ENCODE measurements at places on chromosomes 11 and 22.

GRCh38 chr11:30545507-30545906 lies 40.6 kb downstream of the MPPED2 start:
- DNase-seq, result no peak

GRCh38 chr11:86749376-86749775 lies 51.0 kb upstream of the PRSS23 start:
- no peak for DNase-seq

DNA sequence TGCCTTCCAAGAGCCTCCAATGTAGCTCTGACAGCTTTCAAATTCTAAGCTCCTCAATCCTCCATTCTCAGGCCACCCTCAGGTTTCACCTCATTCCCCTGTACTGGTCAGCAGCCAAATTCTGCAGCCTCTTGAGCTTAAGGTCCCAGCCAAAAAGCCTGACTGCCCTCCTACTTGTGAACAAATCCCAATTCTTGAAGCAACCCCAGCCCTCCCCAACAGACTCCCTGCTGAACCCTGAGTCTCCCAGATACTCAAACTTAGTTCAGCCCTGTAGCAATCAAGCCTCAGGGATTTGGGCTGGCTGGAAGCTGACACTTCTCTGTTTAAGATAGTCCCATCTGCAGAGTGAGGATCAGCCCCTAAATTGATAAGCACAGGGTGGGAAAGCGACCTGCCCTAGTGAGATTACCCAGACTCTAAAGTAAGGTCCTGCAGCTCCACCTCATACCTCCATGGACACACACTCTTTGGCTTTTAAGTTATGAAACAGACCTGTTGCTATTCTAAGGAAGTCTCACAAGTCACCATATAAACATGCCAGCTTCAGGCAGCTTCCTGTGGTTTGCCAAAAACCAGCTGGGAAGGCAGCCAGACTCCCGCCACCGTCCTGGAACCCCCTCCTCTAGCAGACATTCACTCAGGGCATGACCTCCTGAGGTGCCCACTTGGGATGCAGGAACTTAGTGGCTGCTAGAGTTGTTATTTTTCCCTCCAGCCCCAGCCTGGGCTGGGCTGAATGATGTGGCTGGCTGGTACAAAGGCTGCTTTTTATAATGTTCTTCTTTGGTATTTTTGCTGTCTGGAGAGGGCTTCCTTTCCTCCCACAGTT lies 82.5 kb upstream of the PICALM start:
- DNase-seq, result no peak

DNA sequence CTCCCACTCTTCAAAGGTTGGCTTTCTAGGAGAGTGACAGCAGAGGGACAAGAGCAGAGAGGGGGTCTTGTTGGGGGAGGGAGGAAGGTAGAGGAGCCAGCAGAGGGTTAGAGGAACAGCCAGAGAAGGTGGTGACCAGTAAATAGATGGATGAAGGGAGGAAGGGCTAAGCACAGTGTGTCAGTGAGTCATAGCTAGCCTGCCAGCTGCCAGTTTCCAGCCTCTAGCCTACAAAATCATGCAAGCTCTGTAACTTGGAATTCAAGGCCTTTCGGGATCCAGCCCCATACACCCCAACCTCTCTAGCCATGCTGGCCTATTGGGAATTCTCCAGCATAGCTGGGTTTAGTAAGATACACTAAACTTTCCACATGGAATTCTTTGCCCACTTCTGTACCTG lies 147.4 kb upstream of the TEAD1 start:
- DNase-seq, result no peak

- no peak for DNase-seq
Measured at GRCh38 chr11:11706028-11706427, 84.2 kb upstream of the GALNT18 start.

DNA sequence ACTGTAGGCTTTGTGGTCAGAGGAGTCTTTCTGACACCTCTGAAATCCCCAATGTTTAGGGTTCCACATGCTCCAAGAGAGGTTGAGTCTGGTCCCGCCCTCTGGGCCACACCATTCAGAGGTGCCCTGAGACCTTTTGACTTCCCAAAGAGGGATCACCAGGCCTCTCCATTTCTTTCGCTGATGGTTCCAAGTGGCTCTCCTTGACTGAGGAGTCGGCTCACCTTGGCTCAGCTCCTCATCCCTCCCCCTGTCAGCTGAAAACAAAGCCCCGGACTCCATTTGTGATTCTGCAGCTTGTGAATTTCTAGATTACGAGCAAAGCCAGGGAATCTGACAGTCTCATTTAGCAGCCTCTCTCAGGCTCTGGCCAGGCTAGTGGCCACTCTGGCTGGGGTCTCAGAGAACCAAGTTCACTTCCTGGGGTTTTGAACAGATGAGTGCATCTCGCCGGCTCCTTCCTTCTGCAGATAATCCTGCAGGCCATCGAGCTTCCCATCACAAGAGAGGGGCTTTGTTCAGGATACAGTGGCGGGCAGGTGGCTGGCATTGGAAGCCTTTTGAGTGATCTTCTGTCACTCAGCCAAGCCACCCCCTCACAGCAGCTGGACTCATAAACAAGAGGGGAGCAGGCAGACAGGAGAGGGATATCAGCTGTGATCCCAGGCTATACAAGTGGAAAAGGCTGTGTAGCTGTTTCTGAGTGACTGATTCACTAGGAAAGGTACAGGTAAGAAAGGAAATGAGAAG lies 102.9 kb downstream of the TRIM29 start:
- no peak for DNase-seq

DNA sequence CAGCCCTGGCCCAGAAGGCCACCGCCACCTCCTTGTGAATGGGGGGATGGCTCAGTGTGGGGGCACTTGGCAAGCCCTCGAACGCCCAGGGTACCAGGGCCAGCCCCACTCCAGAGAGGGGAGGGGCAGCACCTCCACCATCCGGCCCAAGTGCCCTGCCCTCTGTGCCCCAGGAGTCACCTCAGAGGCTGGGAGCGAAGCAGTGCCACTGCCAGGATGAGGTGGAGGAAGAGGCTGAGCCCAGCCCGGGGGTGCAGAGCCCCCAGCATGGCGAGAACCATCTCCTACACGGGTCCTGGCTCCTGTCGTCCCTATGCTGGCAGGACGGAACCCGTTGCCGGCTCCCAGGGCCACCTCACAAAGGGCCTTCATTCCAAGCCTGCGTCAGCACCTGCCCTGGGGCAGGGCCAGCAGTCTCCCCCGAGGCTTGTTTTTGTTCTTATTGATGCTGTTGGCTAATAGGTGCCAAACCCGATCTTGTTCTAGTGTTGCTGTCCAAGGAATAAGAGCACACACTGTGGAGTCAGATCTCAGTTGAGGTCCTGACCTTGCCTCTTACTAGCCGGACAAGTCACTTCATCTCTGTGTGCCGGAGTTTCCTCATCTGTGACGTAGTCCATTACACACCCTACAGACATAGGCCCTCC lies at the start of gene FREY1:
Gene FREY1 (minus strand): TSS at position 307 of the 647 bp plus-strand sequence. CDS start 26 bp downstream, at position 281.
- no peak for DNase-seq

- DNase-seq, result no peak
Measured at GRCh38 chr11:12235080-12235479, 124.7 kb downstream of the MICAL2 start.

- DNase-seq, result no peak
Measured at GRCh38 chr11:93963072-93963471, 58.1 kb upstream of the HEPHL1 start.

GRCh38 chr11:10604340-10604748 lies 35.9 kb upstream of the LYVE1 start:
- DNase-seq, result no peak

DNA sequence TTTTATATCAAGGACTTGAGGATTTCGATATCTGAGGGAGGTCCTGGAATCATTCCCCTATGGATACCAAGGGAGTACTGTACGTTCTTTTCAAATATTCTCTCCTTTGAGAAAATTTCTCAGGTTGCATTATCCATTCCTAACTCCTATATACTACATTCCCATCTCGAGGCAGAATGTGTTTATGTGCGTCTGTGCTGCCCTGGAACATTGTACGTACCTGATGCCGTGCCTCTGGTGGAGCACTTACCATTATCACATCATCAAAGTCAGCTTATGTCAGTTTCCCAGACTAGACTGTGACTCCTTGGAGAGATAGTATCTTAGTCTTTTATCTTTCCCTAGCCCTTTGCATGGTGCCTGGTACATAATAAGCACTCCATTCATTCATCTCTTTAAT lies 21.7 kb downstream of the UBASH3B start:
- DNase-seq, result no peak

- DNase-seq, result no peak
Measured at GRCh38 chr11:110088535-110089344, 4.5 kb upstream of the ZC3H12C start.

DNA sequence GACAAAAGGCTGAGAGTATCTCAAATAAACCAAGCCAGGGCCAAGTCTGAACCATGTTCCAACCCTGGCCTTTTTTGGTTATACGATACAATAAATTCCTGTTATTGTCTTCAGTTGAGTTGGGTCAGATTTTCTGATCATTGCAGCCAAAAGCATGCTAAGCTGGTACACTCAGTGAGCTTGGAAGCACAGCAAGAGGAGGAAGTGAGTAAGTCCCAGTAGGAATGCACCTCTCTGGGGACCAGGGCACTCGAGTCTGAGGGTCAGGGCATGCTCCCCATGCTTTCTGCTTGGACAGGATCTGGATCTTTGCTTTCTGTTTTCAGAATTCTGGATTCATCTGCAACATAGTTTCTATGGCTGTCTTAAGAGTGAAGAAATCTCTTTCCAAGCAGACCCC lies 73.1 kb downstream of the TMPRSS5 start:
- DNase-seq, result no peak

GRCh38 chr11:88801484-88802123 lies 264.2 kb downstream of the GRM5 start:
- no peak for DNase-seq

- no peak for DNase-seq
Measured at GRCh38 chr22:44444341-44445306, 53.4 kb downstream of the RTL6 start.

DNA sequence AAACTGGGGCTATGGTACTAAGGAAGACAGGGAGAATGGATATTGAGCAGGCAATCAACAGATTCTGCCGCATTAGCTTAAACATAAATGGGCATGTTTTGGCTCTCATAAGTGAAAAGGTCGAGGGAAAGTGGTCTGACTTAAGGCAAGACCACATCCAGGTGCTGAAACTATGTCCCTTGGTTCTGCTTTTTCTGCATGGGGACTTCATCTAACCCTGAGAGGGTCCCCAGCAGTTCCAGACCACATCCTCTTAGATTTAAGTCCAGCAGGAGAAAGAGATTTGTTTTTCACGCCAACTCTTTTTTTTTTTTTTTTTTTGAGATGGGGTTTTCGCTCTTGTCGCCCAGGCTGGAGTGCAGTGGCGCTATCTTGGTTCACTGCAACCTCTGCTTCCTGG lies 5.5 kb downstream of the RPS6KA4 start:
- no peak for DNase-seq

DNA sequence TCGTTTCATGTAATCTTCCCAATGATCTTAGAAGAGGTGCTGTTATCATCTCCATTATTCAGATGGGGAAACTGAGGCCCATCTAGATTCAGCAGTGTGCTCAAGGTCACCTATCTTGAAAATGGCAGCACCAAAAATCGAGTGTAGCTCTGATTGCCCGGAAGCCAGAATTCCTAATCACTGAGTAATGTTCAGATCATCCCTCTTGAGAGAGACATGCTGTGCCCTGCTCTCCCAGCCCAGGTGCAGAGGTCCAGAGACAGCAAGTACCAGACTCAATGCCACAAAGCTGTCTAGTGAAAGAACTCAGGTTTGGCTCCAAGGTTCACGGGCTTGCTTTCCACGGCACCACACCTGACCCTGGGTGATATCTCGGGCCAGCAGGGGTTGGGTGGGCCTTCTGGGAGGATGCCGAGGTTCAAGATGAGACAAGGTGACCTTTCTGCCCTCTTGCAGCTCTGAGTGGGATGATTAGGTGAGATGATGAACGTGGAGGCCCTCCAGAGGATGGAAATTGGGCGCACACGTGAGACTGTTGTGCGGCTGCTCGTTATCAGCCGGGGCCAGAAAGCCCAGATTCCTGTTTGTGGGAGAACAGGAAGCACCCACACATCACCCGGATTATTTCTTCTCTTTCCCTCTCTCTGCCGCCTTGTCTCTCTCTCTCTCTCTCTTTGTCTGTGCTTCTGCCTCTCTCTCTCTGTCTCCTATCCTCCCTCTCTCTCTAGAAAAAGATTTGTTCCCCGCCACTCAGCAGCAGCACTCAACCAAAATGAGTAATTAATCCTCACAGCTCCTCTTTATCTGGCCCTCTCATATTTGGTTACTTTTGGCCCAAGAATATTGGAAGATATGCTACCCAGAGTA lies 19.0 kb upstream of the RASD2 start:
- DNase-seq, result no peak

DNA sequence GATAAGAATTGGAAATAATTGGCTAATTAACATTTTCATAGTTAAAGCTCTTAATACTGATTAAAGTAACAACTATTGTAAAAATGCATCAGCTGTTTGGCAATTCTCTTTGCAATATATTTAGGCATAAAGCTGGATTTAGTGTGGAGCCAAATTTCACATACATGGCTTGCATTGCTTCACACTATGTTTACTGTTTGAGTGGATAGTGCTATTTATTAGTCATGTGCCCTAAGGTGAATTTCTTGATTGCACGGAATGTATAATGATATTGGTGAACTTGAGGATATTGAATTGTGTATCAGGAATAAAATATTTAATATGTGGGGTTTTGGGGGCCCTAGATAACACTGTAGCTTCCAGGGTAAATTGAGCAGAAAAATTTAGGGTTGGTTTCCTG lies 100.9 kb downstream of the AASDHPPT start:
- no peak for DNase-seq

GRCh38 chr11:91158297-91158696 lies 935.4 kb upstream of the CHORDC1 start:
- DNase-seq, result no peak

DNA sequence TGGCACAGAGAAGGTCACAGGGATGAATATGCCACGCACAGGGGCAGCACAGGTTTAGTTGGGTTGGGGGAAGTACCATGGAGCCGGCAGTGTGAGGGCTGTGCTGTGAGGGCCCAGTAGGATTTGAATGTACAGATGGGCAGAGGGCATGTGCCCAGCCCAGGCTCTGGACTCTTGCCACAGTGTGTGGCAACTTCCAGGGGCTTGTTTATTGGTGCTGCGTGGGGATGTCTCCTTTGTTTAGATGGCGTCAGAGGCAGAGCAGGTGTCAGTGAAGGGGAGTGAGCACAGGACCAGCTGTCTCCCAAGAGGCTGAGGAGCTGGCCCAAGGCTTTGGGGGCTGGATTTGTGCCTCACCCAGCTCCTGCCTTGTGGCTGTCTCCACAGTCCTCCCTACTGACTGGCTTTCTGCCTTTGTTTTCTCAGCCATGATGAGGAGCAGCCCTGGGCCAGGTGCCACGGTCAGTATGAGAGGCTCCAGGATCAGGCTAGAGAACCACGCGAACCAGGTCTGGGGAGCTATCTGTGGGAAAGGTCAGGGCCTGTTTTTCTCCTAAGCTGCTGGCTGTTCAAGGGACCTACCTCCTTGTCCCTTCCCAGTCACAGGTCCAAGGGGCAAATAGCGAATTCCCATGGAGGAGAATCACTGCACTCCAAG lies 21.9 kb downstream of the SUN2 start:
- DNase-seq, result no peak

DNA sequence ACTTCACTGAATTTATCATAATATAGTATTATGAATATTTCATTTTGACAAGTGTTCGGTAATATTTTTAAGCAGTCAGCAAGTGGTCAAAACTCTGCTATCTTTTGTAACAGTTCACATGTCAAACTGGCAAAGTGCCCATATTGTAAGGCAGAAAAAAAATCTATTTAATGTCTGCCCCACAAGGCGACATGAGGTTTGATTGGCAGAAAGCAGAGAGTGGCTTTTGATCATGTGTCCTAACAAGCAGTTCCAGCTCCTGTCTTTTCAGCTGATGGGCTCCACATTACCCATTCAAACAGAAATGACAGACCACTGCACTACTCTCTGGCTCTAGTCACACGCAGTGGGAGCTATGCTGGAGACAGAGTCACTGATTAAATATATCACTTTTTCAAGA lies 59.0 kb downstream of the SOX6 start:
- no peak for DNase-seq

All from NCI-H1417 treated with DMSO at 0.1 percent for 48 hours (cell line).